KBM-7 (cell line): ENCODE measurements at places on chromosomes 2 and 18.

DNA sequence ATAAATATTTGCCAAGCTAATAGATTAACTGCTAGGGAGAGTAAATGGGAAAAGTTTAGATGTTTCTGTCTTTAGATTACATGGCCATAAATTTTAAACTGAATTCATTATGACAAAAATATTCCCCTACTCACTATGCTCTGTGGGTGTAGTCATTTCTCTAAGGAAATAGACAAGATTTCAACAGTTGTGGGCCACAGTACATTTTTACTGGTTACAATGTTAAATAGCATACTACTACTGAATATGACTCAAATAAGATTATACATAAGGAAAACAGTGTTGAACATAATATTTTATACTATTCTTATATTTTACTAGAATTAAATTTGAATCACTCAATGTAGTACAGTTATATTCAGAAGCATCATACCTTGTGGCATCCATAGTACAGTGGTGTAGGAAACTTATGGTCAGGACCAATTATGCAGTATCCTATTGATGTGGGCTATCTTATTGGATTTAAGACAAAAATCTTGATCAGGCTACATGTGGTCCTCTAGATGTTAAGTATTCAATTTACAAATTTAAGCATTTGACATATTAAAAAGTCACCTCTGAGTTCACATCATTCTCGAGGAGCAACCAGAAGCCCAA lies 33.0 kb downstream of the RPRD1A start:
- DNase-seq, result no peak

- no peak for DNase-seq
Observed at GRCh38 chr2:64625299-64626145, 28.2 kb downstream of the SERTAD2 start.

GRCh38 chr2:104664672-104665071 lies 189.2 kb upstream of the POU3F3 start:
- no peak for DNase-seq

DNA sequence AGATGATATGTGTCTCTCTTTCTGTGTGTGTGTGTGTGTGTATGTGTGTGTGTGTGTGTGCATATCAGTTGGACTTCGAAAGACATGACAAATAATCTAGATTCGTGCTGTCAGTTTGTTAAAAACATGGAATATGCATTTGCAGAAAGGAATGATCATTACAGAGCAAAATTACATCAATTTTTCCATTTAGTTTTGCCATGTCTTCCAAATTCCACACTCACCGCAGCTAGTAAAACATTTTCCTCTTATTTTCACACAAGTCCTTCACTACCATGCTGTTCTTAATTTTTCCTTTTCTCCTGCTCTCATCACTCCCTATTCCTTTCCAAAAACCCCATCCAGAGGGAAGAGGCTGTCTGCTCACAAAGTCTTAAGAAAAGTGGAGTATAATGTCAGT lies 1191.4 kb upstream of the SLC39A10 start:
- DNase-seq, result no peak

GRCh38 chr2:54482715-54483114 lies 26.6 kb downstream of the SPTBN1 start:
- no peak for DNase-seq

- DNase-seq, result peak; percentile 59
Observed at GRCh38 chr2:73283545-73284295, 558 bp downstream of the FBXO41 start.

DNA sequence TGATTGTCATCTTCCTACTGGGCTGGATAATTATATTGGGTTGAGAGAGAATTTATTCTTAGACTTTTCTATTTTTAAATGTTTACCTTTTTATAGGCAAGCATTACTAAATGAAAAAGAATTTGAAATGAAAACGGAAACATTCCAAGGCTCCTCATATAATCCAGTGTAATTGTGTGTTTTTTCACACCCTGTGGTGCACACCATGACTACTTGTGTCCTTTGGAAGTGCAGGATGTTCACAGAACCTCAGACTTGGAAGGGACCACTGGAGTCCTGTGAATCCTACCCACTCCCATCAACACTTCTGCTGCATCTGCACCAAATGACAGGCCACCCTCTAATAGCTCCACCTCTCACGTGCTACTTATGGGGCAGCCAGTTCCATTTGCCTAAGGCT lies 48.0 kb downstream of the NAT8 start:
- no peak for DNase-seq

GRCh38 chr2:74416778-74417177 lies 4.6 kb downstream of the C2orf81 start:
- DNase-seq, result no peak

- no peak for DNase-seq
Observed at GRCh38 chr2:21103274-21103891, 20.4 kb upstream of the TDRD15 start.

DNA sequence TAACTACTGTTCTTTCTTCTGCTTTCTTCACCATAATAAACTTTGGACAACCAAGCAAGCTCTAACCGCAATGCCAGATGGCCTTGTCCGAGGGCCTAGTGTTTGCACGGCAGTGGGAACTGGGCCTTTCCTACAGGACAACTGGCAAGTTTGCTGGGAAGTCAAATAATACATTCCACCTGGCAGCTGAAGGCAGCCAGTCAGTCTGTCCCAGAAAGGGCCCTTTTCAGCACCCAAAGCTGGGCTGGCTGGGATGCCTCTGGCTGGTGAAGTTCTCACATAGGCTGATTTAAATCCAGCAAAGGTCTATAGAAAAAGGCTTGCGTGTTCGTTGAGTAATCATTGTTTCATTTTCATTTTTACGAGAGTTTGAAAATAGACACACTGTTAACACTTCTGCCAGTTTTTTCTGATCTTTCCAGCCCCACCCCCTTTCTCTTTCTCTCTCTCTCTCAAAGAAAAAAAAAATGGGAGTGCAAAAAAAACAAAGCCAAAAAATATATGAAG lies 110.0 kb upstream of the EPAS1 start:
- DNase-seq, result peak; percentile 63

DNA sequence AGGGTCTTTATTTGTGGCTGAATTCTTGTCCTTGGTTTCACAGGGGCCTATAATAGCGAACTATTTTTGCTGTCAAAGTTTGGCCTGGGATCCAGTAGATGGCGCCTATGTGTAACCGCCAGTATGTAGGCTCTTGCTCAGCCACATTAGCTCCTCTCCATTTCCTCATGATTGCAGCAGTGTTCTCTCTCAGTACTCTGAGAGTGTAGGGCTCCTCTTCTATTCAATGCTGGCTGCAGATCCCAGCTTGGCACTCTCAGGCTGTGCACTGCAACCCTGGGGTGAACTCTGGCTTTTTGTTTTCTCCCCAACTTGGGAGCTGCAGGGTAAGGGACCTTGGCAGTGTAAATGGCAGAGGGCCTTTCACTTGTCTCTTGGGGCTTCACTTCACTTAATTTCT lies 344.6 kb upstream of the CHAC2 start:
- peak; percentile 57 for DNase-seq

- no peak for DNase-seq
Observed at GRCh38 chr2:48845684-48846083, 90.2 kb upstream of the LHCGR start.

DNA sequence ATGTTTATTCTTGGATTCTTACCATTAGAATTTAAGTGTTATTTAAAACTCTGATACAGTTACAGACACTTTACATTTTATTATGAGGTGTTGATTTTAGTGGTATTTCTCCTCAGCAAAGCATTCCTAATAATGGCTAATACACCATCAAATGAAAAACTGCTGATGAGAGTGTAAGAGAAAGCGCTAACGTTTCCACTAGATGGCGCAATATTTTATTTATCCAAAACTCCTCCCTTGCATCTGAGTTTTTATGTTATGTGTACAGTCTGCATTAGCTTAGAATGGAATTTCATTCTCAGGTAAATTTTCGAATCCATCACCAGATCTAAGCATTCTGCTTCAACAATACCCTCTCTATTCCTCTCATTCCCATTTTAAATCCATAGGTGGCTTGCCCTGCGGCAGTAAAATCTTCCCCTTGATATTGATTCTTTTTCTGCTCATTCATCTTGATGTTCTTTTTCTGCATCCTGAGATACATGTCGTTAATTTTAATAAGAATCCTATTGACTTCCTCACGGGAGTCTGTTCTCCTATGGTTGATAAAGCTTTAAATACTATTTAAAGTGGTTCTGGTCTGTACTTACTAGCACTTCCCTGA lies 53.9 kb downstream of the PRKRA start:
- peak; percentile 61 for DNase-seq

DNA sequence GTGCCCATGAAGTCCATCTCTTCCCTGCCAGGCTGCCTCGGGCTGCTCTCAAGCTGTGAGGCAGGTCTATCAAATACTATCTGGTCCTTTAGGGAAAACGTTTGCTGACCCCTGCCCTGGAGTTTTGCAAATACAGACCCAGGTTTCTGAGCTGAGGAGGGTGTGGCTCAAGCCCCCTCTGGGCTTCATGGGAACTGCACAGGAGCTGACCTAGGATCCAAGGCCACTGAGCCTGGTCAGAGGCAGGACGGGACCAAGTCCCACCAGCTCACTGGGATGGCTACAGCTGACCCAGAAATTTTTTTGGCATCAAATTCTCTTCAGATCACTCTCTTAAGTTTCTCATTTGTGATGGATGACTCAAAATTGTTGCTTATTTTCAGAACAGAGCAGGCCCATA lies 14.1 kb downstream of the ZNF516 start:
- DNase-seq, result no peak
